ENCODE measurements at places on chromosomes 4 and X.

DNA sequence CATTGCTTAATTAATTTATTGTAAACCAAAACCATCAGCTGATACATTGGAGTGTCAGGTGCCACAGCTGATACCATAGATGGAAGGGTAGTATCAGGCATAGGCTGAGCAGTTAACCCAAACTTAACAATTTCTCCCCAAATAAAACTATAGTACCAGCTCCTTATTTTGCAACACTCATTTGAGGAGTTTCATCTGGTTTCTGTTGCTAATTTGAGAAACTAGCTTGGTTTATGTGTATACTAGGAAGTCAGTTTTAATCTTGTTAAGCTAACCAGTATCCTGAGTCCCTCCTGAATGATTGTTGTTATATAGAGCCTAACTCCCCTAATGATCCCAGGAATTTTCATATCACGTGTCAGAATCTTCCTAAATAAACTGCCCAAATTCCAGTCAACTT lies 12.7 kb downstream of the DCAF16 start:
- DNase-seq = no peak

GRCh38 chr4:146582864-146583263 lies 55.8 kb upstream of the POU4F2 start:
- no peak for DNase-seq

- DNase-seq = no peak
These were observed 8.6 kb downstream of the BLOC1S4 start for GRCh38 chr4:6724421-6725111.

DNA sequence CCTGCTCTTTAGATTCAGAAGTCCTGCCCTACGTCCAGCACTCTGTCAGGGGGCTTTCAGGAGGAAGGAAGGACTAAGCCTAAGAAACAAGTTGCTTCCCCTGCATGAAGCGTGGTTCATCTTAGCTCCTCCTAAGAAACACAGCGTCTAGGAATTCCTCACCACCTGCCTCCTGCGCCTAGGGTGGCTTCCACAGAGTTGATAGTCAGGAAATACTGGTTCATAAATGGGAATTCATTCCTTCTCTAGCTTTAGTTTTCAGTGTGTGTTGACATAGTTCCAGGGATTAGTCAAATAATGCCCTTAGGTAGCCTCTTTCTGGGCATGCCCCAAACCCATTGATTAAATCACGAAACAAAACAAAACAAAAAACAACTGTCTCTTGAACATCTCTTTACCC lies 1.7 kb upstream of the MXRA5 start:
- no peak for DNase-seq

DNA sequence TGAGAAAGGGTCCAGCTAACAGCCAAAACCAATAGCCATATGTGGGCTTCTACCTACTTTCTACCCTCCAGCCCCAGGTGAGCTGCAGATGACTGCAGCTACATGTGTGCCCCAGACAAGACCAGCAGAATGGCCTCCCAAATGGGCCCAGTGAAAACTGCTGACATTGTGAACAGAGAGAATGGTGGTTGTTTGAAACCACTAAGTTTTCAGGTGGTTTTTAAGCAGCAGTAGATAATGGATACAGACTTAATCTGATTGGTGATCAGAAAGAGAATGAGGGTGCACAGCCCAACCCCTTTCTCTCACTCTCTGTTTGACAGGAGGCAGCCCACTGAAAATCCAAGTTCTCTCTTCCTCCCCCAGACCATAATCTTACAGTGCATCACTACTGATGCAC lies 42.5 kb upstream of the BBS12 start:
- DNase-seq = no peak

DNA sequence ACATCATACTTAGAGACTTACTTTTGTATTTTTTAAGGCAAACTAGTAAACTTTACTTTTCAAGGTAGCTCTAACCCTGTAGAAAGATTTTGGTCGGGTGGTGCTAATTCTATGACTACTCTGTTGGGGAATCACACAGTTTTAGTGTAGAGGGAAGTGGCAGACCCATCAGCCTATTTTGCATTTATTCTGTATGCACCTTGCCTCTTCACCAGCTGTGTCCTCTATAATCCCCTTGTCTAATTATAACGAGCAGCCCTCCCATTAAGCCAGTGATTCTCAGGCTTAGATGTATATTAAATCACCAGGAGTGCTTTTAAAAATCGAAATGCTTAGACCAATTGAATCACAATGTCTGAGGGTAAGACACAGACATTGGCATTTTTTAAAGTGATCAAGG lies 78.1 kb downstream of the GALNT7 start:
- DNase-seq = no peak

GRCh38 chr4:144421056-144421455 lies 224.9 kb upstream of the HHIP start:
- no peak for DNase-seq

- peak; percentile 18 for DNase-seq
These were observed 36.5 kb downstream of the DCTD start for GRCh38 chr4:182880387-182881356.

GRCh38 chrX:153499876-153500275 lies 5.1 kb downstream of the BGN start:
- DNase-seq = no peak

DNA sequence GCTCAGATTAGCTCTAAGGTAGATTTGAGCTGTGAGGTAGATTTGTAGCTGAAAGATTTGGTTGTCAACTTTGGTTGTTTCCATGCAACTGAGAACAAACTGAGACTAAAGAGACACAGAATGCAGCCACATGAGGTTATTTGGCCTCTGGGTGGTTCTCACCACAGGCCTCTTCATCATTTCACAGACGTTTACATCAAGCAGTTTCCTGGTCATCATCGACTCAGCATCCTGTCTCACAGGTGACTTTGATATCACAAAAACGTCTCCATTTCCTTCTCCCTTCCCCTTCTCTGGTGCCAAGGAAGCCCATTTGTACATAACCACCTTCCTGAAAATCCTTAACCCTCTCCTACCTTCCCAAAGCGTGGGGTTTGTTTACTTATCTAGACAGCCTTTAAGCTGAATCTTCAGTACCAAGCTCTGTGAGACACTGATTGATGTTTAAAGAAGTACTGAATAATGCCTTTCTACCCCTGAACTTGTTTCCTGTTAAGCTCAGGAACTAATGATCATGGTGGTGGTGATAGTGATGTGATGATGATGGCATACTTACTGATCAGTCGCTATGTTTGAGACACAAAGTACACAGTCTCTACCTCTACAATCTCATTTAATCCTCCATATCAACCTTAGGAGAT lies 81.9 kb downstream of the FAM114A1 start:
- DNase-seq = no peak

DNA sequence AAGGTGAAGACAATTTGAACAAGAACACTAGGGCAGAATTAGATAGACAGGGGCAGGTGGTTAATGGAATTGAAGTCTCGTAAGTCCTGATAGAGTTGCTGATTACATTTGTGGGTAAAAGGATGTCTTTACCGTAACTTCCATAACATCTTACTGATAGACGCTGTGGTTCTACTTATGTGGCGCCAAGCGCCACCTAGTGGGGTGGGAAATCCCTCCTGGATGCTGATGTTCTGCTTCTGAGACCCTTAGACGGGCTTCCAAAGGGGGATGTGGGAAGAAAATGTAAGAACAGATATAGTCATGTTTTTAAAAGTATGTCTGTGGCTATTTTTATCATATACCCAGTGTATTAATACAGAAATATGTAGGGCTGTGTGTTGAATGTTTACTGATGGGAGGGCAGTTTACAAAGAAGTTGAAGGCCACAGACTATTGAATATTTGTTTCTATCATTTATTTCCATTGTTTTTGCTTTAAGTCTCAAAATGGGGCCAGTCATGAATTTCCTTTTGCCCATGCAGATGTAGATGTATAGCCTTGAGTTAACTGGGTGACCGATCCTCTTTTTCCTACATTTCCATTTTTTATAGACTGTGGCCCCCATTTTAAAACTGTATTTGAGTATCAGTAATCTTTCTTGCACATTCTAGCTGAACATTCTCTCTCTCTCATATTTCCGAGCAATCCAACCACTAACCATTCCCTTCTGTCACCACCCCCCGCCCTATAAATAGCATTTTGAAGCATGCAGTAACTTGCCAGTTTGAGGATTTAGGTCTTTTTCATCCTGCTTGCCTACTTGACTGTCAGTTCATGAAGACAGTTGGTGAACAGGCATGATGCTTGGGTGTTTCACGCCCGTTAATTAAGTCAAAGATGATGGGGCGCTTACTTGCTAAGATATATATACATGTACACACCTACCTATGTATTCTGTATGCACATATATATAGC lies 12.1 kb upstream of the TLR8 start:
- DNase-seq = no peak

- DNase-seq = no peak
These were observed 111.7 kb downstream of the CHRNA9 start for GRCh38 chr4:40446839-40447238.

GRCh38 chrX:77276742-77277141 lies 170.4 kb upstream of the FGF16 start:
- no peak for DNase-seq

- no peak for DNase-seq
These were observed 106.7 kb upstream of the BMP2K start for GRCh38 chr4:78669453-78669852.

GRCh38 chr4:38930707-38931106 lies 63.1 kb downstream of the FAM114A1 start:
- DNase-seq = no peak

- DNase-seq = no peak
These were observed 137.1 kb downstream of the ARHGAP6 start for GRCh38 chrX:11528623-11529022.

DNA sequence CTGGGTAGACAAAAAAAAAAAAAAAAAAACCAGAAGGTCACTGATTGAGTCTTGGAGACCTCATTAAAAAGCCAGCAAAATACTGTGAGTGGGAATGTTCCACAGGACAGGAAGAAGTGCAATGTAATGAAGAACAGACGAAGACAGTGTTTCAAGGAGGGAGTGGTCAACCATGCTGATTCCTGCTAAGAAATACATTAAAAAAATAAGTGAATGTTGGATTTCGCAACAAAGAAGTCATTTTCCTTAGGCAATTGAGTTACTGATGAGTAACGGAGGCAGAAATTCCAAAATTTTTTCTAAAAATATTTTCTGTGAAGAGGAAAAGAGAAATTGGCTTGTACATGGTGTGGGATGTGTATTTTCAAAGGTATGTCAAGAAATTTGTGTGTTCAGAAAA lies 94.3 kb upstream of the FAM47B start:
- DNase-seq = no peak

GRCh38 chrX:108165383-108166111 lies 74.0 kb downstream of the ATG4A start:
- peak; percentile 4 for DNase-seq

- DNase-seq = no peak
These were observed 330.3 kb downstream of the PPP4R3C start for GRCh38 chrX:27132862-27133261.

DNA sequence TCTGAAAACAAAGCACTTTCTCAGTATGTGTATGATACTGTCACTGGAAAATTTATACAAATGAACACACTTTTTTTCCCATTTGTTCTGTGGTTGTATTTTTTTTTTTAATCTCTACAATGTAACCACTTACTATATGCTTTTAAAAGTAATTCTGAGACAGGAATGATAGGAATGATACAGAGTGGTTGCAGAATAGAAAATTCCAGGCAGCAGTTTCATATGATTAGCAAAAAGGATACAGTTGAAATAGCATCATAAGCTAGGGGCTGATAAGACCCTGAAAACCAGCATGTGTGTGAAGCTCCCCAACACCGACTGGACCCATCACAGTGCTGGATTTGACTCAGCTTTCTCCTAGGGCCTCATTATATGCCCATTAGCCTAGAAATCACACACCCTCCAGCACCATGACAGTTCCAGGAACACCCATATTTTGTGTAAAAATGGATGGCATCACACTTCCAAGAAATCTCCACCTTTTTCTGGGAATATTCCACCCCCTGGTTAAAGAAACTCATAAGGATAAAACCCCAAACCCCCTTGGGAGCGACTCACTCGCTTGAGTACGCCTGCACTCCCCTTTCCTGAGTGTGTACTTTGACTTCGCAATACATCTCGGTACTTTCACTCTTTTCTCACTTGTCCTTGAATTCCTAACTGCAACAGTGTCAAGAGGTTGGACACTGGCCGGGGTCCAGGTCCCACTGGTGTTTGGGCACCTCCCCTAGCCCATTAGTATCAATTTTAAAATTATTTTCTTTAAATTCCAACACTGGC lies 77.4 kb upstream of the AGA start:
- no peak for DNase-seq

DNA sequence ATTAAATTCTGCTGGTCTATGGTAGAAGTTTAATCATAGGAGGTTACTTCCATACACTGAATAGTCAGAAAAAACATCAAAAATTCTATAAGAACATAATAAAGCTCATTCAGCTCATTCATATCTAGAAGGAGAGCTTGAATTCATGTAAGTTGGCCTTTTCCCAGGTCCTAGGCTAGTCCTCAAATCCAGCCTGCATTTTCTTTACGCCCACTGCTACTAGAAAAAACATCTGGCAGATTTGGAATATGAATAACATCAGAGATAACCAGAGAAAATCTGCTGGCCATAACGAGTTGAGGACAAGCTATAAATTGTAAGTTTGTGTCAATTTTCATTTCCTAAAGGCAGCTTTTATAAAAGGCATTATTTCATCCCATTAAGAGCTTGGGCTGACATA lies 95.5 kb downstream of the MXRA5 start:
- DNase-seq = no peak

DNA sequence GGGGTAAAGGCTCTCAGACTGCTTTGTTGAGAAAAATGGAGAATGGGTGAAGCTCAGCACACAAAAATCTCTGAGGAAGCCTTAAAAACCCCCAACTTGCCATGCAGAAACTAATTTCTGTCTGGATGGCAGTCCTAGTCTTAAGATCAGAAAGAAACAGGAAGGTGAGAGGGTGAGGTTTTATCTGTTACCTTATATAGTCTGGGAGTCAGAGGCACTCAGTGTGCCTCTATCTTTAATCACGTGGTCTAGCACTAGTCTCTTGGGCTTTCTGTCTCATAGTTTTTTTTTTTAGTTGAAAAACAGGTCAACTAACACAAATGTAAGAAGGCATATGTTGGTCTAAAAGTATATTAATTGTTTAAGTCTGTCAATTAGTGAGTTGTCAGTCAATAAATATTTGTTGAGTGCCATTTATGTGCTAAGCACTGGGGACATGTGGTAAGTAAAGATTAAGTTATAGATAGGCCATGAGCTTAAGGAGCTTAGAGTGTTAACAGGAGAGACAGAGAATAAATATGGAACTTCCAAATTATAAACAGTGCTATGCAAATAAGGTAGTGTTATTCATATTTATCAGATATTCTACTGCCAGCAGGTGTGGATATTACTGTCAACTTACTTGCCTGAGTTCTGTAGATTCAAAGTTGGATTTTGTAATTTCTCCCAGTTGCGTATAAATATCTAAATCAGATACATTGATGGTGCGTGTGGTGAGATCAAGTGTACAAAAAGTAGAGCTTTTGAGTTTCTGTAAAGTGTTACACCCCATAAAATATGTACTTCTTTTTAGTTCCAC lies 7.0 kb downstream of the CYBB start:
- no peak for DNase-seq

GRCh38 chr4:82248903-82249632 lies 124.7 kb downstream of the HNRNPD start:
- DNase-seq = no peak

DNA sequence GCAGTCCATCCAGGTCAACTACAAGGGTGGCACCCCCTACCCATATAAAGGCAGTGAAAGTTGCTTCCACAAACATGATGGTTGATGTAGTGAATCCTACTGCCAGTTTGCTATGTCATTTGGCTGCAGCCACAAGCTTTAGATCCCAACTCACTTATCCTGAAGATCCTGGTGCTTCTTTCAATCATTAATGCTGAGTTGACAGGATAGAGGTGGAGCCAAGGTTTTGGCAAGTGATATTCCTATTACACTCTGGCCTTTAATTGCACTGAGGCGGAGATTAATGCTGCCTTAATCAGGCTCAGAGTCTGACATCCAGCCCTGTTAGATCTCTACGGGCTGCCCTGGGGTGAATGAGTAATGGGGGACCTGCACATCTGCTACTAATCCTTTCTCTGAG lies 542.4 kb upstream of the ARX start:
- no peak for DNase-seq
